ENCODE measurements at places on chromosomes 12 and 14. TPM values are rescaled to one million over a fixed set of nuclear protein-coding genes. Genes with fewer than 3 reads are reported as not detected.

GRCh38 chr14:71103662-71104484 is 196.6 kb downstream of the PCNX1 start:
- no peak overlapping the region for H3K4me3 ChIP-seq
- peaks cover 5% of the 10 kb centered on the region for H3K36me3 ChIP-seq
- H3K27me3 ChIP-seq, result no peaks in the 10 kb centered on the region
- no peaks in the 10 kb centered on the region for H3K4me1 ChIP-seq

- H3K27me3 ChIP-seq, result no peaks in the 10 kb centered on the region
- H3K4me1 ChIP-seq, result peaks cover 20% of the 10 kb centered on the region
- peak; percentile 68 for DNase-seq
Observed at GRCh38 chr12:100267603-100268281, 765 bp downstream of the SCYL2 start.

DNA sequence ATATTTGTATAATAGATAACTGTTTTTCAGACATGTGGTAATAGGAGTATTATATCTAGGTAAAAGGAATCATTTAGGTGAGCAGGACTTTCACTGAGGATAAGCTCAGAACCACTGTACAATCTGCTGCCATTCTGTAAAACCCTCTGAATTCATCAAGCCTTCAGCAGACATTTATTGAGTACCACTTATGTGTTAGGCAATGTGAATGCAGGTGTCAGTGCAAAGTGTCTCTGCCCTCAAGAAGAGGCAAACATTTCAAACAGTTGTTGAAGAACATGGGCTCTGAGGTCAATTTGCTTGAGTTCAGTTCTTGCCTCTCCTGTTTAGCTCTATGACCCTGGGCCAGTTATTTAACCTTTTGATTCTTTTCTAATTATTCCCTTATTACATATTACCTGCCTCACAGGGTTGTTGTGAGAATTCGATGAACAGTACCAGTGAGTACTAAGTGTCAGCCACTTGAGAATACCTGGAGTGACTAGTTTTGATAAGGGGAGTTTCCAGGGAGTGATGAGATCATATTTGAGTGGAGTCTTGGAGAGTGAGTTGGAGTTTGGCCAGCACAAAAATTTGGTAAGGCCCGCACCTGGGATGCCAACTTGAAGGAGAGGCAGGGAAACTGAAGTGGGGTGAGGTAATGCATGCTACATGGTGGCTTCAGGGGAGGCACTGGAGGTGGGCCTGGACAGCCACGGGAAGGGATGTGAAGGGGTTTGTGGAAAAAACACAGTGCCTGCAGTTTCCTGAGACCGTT is 33.7 kb downstream of the RASSF8 start:
- peaks cover 62% of the 10 kb centered on the region for H3K4me1 ChIP-seq
- H3K4me3 ChIP-seq, result no peak overlapping the region
- no peak for DNase-seq
- H3K27ac ChIP-seq, result peak overlapping the region; percentile 76
- H3K36me3 ChIP-seq, result no peaks in the 10 kb centered on the region

DNA sequence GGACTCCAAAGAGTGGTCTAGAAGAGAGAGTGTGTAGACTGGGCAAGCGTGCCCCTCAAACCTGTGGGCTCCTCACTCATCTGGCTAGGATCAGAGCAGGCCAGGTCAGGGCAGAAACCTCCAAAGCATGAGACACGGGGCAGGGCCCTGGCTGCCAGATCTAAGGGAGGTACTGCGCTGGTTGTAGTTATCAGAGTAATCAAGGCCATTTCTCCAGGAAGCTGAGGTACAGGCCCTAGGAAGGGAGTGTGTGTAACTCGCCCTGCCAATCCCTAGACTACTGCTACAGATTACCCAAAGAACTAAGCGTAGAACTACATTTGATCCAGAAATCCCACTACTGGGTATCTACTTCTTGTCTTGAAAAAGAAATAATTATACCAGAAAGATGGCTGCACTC is 84.5 kb downstream of the SSPN start:
- no peak overlapping the region for H3K27ac ChIP-seq
- H3K4me1 ChIP-seq, result no peaks in the 10 kb centered on the region
- no peak for DNase-seq
- no peak overlapping the region for H3K4me3 ChIP-seq
- H3K36me3 ChIP-seq, result no peaks in the 10 kb centered on the region
- no peaks in the 10 kb centered on the region for H3K27me3 ChIP-seq

DNA sequence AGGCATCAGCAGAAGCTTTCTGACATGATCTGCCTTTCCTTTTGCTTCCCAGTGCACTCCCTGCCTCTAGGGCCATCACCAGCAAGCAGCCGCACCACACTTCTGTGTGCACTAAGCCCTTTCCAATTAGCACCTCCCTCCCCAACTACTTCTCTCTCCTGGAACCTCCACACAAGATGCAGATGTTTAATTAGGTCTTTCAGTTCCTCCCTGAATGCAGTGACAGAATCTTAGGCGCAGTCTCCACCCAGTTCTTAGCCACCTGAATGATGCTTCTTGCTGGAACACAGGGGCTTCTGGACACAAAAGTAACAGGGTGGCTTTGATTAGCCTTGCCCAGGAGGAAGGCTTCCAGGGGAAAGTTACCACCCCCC is 32.9 kb downstream of the NIN start:
- no peaks in the 10 kb centered on the region for H3K36me3 ChIP-seq
- peak; percentile 60 for DNase-seq
- peak overlapping the region; percentile 88 for H3K27ac ChIP-seq

DNA sequence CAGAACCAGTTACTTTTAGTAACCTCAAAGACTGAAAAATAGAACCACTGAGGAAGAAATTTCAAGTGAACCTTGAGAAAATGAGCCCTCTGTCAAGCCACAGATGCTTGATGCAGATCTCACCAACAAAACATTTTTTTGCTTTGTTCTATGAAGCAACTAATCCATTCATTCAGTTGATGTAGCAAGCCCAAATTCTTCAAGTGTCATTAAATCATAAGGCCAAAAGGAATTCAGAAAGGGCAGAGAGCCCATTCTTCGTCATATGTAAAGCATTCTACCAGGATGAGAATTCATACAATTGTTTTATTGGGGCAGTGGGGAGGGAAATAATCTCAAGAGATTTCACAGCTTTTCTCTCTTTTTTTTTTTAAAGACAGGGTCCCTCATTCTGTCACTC is 218.0 kb upstream of the RGS6 start:
- no peak overlapping the region for H3K4me3 ChIP-seq
- no peaks in the 10 kb centered on the region for H3K27me3 ChIP-seq
- H3K36me3 ChIP-seq, result no peaks in the 10 kb centered on the region
- peaks cover 15% of the 10 kb centered on the region for H3K4me1 ChIP-seq
- no peak overlapping the region for H3K27ac ChIP-seq

GRCh38 chr12:105970885-105971284 is 167.9 kb downstream of the NUAK1 start:
- no peak overlapping the region for H3K27ac ChIP-seq
- H3K4me1 ChIP-seq, result no peaks in the 10 kb centered on the region
- no peak for DNase-seq
- H3K36me3 ChIP-seq, result no peaks in the 10 kb centered on the region

- H3K36me3 ChIP-seq, result no peaks in the 10 kb centered on the region
- no peaks in the 10 kb centered on the region for H3K27me3 ChIP-seq
- H3K4me1 ChIP-seq, result peaks cover 23% of the 10 kb centered on the region
- no peak overlapping the region for H3K4me3 ChIP-seq
Observed at GRCh38 chr12:117105902-117106301, 6.7 kb upstream of the TESC start.

The ANO4 gene
- not detected for total RNA-seq

The AICDA gene
- total RNA-seq, result not detected

The FGF6 gene
- total RNA-seq, result not detected

The LRTM2 gene
- total RNA-seq, result 0.09 TPM

All from neural progenitor cell (in vitro differentiated cells).